Stomach (tissue), 19 donors: ENCODE measurements at places on chromosomes 6 and 20. TPM values are rescaled to one million over a fixed set of nuclear protein-coding genes. Genes with fewer than 3 reads are reported as not detected.
A peak's percentile ranks its signal among the peaks of the same experiment; 100 is the strongest.

- peak; percentile 44 for DNase-seq
These were observed 8.1 kb upstream of the ATXN1 start for GRCh38 chr6:16769131-16769985.

GRCh38 chr6:41801380-41801779 is 13.9 kb downstream of the TOMM6 start:
- DNase-seq, result peak; percentile 38

DNA sequence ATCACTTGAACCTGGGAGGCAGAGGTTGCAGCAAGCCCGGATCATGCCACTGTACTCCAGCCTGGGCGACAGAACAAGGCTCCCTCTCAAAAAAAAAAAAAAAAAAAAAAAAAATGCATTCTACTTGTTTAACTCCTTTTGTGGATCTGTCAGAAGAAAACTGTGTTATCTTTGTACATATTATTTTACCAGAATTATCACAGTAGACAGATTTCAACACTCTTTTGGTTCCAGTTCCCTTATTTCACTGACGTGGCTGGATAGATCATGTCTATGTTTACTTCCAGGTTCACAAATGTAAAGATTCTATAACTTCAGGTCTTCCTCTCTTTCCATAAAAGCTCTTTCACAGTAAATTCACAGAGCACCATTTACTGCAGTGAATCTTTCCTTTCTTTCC is 18.4 kb downstream of the NUDT3 start:
- no peak for DNase-seq

DNA sequence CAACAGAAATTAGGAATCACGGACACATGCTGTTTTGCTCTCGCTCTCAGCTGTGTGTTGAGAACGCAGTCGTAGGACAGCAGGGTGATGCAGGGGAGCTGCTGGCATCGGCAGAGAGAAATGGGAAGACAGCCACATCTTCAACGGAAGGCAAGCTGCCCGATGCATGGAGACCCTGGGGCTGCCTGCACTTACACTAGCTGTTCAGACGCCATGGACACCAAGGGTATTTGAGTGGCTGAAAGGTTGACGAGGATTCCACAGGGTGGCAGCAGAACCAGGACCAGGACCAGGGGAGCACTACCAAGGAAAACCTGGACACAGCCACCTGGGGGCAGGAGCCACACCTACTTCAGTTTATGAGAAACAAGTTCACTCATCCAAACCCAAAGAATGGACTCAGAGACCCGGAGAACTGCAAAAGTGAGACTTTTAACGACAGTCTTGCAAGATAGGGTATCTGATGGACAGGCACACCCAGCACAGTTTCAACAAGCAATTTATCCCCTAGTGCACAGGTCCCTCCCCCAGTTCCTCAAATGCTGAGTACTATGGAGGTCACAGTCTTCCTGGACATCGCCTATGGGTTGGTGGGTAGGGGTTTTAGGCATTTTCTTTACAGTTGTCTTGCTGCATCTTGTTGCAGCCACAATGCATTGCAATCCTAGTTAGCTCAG is 56.3 kb upstream of the ENTPD6 start:
- no peak for DNase-seq

GRCh38 chr6:97097068-97098047 is 172.8 kb downstream of the KLHL32 start:
- DNase-seq, result peak; percentile 7

DNA sequence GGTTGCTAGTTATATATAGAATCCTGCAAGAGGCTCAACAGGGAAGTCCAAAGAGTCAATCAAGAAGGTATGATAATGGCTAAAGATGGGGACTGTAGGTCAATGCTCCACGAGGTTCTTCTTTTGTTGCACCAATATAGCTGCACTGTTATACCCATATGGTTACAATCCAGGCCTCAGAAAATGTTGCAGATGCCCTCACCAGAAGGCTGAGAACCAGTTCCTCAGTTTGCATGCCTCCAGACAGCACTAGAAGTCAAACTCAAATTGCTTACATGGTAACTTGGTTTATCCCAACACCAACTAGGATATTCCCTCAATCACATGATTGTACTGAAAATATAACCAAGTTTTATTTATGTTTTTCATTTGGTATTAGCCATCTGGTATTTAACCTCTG is 12.1 kb downstream of the EEF1A1 start:
- DNase-seq, result no peak

DNA sequence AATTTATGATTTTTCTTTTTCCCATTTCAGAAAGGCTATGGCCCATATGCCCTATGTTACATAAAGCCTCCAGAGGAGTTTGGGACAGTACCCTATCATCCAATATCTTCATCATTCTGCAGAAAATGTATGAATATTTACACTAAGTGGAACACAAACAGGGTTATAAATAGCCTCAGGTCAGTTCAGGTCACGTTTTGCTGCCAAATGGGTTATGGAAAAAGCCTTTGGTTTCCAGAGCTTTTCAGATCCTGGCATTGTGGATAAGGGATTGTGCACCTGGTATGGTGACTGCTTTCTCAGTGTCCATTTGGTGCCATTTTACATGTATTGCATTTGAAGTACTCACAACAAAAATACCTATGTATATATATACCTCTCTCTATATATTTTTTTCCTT is 29.4 kb downstream of the UTRN start:
- DNase-seq, result peak; percentile 49

DNA sequence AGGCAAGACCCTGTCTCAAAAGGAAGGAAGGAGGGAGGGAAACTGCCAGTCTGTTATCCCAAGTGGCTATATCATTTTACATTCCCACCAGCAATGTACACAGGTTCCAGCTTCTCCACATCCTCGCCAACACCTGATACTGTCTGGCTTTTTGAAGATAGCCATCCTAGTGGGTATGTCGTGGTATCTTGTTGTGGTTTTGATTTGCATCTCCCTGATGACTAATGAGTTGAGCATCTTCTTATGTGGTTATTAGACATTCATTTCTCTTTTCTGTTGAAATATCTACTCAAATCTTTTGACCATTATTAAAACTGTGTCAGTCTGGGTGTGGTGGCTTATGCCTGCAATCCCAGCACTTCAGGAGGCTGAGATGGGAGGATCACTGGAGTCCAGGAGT is 47.9 kb upstream of the ARID1B start:
- DNase-seq, result no peak

- DNase-seq, result no peak
These were observed 101.9 kb downstream of the EPB41L2 start for GRCh38 chr6:130961148-130961547.

DNA sequence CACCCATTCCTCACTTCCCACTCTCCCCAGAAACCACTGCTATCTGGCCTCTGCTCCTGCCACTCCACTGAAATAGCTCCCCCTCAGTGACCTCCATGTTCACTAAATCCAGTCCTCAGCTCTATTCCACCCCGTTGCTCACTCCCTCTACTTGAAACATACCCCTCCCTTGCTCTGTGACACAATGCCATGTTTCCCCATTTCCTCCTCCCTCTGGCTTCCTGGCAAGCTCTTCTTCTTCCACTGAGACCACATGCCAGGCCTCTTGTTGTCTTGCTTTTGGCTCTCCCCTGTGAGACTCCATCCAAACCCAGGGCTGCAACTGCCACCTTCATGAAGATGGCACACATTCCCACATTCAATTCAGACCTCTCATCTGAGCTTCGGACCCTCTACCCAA is 13.9 kb downstream of the TMEM151B start:
- no peak for DNase-seq

GRCh38 chr6:9521152-9521530 is 893.7 kb downstream of the TFAP2A start:
- DNase-seq, result no peak

GRCh38 chr6:125754566-125754965 is 5.1 kb downstream of the HEY2 start:
- no peak for DNase-seq

GRCh38 chr6:33297406-33297955 is 1.3 kb downstream of the RGL2 start:
- DNase-seq, result peak; percentile 81

DNA sequence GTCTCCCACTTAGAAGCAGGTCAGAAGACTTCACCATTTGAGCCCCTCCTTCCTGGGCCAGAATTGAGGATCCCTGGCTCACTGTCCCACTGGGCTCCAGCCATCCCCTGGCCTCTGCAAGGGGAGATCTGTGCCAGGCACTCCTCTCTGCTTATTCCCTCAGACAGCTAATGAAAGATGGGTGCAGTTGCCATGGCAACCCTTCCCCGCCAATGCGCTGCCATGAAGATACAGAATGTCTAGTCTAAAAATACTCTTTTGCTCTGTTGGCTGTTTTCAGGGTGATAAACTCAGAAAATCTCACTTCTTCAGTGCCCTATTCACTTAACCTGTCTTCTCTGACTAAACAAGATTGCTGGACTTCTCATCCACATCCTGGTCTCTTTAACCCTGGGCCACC is 13.6 kb upstream of the TTLL2 start:
- no peak for DNase-seq

DNA sequence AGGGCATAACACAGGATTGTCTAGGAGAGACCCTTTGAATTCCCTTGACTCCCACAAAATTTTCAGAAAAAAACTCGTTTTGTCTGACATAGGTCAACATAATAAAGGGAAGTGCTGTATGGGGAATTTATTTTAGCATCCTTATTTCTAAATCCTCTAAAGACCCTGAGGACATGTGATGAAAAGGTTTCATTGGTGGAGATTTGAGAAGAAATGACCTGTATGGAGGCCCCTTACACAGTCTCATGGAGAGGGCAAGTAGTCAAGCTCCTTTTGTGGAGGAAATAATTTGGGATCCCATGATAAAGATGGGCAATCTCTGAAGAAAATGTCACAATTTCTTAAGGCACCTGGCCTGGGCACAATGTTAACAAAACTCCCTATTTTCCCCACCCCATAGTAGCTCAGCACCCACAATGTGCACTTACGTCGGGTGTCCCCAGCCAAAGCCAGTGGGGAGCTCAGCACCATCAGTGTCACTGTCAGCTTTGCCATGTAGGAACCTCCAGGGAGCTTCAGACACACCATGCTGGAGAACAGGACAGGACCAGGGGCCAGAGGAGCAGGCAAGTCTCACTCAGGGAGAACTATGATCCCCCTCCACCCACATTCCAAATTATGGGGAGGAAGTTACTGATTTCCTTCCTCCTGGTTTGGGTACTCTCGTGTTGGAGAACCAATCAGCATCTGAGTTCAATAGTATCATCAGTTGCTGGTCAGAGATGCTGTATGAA is at the start of gene HLA-DRB5:
HLA-DRB5 (minus strand) TSS at position 591 of the 734 bp plus-strand sequence; CDS start at position 528, 63 bp downstream.
- peak; percentile 4 for DNase-seq

DNA sequence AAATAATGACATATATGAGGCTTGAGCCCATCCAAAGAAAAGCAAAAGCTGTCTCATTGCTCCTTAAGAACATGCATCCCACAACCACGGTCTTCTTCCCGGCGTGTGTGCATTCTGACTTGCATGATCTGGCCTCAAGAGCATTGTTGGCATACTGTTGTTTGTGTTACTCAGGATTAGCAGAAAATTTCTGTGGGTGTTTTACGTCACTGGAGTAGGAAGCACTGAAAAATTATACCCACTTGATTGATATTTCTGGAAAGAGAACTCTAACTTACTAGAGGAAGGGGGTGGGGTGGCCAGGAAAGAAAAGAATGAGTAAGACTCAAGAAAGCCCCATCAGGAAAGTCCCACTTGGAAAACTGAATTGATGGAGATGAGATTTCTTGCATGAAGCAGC is 326.2 kb upstream of the PRDM1 start:
- DNase-seq, result no peak

DNA sequence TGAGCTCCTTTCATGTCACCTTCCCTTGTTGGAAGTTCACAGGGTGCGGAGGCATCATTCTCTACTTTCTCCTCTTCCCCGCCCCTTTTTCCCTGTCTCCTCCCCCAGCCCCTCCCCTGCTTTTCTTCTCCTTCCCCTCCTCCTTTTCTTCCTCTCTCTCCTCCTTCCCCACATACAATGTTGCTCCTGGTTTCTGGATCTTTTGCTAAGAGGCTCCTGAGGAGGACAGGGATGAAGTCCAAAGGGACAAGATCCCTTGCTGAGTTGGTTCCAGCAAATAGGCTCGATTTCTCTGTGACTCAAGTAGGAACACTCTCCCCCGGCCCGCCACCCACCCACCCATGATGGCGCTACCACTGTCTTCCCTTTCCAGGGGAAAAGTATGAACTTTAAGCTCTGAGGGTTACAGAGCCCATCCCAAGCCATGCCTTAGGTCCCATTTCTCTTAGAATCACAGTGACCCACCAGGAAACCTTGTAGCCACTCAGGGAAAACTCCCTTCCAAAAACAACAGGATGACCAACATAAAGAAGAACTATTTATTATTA is 852 bp upstream of the TFEB start:
- DNase-seq, result peak; percentile 57

GRCh38 chr20:63027922-63028389 is 21.2 kb upstream of the BHLHE23 start:
- no peak for DNase-seq

GRCh38 chr6:54307439-54307910 is 766 bp upstream of the TINAG start:
- peak; percentile 22 for DNase-seq

GRCh38 chr6:108166664-108167448 is 1.0 kb downstream of the NR2E1 start:
- DNase-seq, result no peak

DNA sequence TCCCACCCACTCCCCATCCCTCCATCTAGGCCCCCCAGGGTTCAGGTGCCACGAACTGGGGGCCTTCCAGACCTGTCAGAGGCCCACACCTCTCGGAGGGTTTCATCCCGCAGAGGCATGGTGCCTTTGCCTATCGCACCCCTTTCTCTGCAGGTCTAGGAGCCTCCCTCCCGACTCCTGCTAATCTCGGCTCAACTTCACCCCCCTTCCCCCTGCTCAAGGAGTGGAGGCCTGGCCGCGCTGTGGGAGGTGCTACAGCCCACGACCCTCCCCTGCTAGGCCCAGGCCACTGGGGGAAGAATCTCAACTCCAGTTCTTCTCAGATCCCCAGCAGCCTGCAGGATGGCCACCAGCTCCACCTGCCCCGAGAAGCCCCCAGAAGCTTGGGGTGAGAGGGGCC is at the start of gene TULP1:
TULP1 (minus strand) TSS at position 157 of the 400 bp plus-strand sequence; CDS start at position 119, 38 bp downstream.
- DNase-seq, result no peak

- DNase-seq, result no peak
These were observed 7.3 kb downstream of the ZC3H12D start for GRCh38 chr6:149477544-149477943.

DNA sequence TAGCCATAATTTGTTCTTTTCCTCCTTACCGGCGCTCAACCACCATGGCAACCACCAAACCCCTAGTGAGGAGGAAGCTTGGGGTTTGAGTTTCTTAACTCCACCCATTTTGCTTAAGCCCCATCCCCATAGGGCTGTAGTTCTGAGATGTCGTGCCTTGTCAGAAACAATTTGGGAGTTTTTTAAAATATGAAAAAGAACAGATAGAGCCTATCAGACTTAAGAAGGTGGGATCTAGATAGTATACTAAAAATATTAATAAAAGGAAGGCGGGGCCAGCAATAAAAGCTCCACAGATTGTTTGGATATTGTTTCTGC is 5.6 kb downstream of the BRD2 start:
- DNase-seq, result no peak

GRCh38 chr6:39666706-39667489 is 58.3 kb downstream of the KIF6 start:
- no peak for DNase-seq

EHMT2 gene
- 20.4 TPM for total RNA-seq

ADGRG6 gene
- total RNA-seq, result 9.6 TPM

FKBP5 gene
- total RNA-seq, result 209 TPM

RPS6KA2 gene
- total RNA-seq, result 85.2 TPM

VGLL2 gene
- not detected for total RNA-seq

NR2E1 gene
- total RNA-seq, result not detected

UBE3D gene
- total RNA-seq, result 21.3 TPM

BTN1A1 gene
- not detected for total RNA-seq

TINAG gene
- total RNA-seq, result not detected

GRM1 gene
- not detected for total RNA-seq

SLC22A16 gene
- not detected for total RNA-seq

CST2 gene
- not detected for total RNA-seq

PTGIS gene
- total RNA-seq, result 8.4 TPM

TTLL9 gene
- 0.43 TPM for total RNA-seq
